ENCODE measurements at places on chromosomes 1 and 21.

DNA sequence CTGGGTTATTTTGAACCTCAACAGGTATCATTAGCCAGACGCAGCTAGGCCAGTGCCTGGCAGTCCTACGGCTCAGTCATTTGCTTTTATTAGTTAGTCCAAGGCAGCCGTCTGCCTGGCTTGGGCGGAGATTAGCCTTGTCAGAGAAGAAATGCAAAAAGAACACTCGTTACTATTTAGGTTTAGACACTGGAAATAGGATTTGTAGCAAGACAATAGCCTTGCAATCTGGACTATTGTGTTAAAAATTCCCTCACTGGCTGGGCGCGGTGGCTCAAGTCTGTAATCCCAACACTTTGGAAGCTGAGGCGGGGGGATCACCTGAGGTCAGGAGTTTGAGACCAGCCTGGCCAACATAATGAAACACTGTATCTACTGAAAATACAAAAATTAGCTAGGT, 11.0 kb upstream of the PRKCZ start:
- no peak for DNase-seq

- no peak for DNase-seq
Observed at GRCh38 chr21:45410865-45411809, 6.2 kb downstream of the COL18A1 start.

DNA sequence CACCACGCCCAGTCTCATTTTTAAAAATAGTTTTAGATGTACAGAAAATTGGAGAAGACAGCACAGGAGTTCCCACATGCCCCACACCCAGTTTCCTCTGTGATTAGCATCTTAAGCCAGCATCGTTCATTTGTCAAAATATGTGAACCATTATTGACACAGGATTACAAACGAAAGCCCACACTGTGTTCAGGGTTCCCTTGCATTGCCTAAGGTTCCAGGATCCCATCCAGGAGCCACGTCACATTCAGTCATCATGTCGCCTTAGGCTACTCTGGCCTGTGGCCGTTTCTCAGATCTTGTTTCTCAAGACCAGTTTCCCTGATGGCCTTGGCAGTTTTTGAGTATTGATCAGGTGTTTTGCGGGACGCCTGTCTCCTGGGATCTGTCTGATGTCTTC, 34.7 kb upstream of the TNFRSF1B start:
- DNase-seq: no peak

DNA sequence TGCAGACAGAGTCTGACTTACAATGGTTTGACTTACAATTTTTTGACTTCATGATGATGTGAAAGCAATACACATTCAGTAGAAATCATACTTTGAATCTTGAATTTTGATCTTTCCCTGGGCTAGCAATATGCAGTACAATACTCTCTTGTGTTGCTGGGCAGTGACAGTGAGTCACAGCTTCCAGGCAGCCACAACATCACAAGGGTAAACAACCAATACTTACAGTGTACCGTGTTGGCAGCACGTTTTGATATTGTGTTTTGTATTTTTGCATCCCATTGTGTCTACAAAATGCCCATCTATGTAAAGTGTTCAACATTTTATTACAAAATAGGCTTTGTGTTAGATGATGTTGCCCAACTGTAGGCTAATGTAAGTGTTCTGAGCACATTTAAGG, 150.9 kb downstream of the NTMT2 start:
- no peak for DNase-seq

GRCh38 chr1:228374711-228375577, 31.7 kb downstream of the TRIM11 start:
- DNase-seq: no peak

DNA sequence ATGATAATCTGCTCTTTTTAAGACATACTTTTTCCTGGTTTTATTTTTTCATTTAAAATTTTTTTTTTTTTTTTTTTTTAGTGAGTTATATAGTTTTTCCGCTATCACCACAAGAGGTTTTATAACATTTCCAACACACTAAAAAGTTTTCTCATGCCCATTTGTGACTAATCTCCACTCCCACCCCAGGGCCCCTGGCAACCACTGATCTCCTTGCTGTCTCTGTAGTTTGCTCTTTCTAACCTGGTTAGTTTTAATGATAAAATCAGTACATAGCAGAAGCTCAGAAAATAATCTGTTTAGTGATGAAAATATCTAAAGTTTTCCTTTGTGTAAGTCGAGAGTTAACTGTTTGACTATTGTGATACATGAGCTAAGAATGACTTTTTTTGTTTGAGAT, 41.8 kb downstream of the IARS2 start:
- DNase-seq: no peak

GRCh38 chr1:7621334-7622219, 149.5 kb upstream of the VAMP3 start:
- DNase-seq: peak; percentile 75

GRCh38 chr1:228998179-228998578, 262.9 kb downstream of the RHOU start:
- no peak for DNase-seq

DNA sequence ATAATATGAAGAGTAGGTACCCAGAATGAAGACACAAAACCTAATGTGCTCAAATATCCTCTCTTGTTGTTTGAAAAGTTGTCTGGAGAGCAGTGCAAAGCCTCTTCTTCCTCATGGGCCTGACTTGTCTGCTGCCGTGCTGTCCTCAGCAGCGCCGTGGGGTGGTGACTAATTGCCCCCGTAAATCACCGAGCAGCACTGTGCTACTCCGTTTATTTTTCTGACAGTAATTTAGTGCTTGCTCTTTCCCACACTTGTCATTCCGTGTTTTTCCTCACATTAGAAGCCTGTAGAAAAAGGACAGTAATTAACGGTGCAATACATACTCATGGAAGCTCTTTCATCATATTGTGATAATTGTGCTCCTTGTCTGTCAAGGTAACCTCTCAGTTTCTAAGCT, 114.8 kb upstream of the BARHL2 start:
- DNase-seq: no peak

GRCh38 chr1:88035578-88035977, 648.5 kb upstream of the PKN2 start:
- no peak for DNase-seq

DNA sequence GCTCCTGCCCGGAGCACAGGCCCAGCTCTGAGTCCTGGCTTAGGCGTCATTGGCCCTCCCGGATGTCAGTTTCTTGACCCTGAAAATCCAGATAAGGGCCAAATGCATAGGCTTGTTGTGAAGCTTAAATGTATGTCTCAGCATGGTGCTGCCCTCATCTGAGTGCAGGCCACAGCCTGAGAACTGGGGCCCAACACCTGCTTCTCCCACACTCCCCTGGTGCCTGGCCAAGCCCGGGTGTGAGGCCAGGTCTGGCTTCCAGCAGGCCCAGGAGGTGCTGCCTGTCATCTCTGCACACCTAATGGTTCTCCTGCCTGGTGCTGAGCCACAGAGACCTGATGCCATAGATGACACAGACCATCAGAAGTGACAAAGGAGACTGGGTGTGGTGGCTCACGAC, 14.0 kb downstream of the MX2 start:
- no peak for DNase-seq

DNA sequence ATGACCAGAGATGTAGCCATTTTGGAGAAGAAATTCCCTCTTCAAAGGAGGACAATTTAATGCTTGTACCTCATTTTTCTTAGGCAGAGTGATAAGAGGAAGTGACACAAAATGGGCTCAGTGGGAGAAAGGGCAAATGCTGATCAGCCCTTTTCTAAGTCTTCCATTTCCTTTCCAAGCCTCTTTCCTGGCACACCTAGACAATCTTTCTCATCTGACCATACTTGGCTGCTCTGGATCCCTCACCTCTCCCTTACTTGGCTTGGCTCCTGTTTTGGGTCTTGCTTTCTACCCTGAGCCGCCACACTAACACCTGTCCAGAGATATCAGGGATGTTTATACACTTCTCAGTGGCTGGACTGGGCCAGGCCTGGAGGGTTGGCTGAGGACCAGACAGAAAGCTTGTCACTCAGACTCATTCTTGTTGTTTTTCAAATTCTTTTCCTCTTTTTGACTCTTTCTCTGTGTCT, 13.1 kb downstream of the TXNIP start:
- DNase-seq: no peak

DNA sequence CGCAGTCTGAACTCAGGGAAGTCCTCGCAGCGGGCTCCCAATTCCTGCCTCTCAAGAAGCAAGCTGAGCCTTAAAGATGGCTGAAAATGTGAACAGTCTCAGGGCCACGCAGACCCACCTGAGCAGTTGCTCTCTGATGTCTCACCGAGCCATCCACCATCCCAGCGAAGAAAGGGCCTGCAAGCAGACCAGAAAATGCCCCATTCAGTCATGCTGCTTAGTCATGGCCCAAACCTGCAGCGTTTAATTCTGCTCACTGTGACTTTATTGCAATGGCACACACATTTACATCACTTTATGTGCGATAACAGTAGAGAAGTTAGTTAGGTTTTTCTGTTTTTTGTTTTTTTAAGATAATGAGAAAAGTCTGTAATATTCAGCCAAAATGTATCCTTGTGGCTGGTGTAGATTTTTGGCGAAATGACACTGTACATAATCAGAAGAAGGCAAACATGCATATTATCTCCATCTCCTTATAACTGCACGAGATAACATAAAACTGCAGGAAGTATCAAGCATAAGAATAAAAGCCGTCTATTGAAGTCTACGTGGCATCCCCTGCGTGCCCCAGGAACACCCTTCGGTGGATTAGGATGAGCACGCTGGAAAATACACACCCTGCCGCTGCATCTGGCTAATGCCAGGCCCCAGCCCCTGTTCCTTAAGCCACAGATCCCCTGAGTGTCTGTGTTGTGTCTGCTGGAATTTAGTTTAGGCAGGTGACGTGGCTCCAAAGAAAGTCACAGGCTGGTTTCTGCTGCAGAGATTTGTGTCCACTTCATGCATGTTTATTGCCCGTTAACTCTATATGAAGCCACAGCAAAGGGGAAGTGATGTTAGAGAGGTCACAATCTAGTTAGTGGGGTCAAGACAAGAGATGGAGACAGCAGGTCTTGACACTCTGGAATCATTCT, 119.8 kb upstream of the IRF2BP2 start:
- peak; percentile 54 for DNase-seq

GRCh38 chr1:47951026-47951425, 46.2 kb downstream of the TRABD2B start:
- no peak for DNase-seq

DNA sequence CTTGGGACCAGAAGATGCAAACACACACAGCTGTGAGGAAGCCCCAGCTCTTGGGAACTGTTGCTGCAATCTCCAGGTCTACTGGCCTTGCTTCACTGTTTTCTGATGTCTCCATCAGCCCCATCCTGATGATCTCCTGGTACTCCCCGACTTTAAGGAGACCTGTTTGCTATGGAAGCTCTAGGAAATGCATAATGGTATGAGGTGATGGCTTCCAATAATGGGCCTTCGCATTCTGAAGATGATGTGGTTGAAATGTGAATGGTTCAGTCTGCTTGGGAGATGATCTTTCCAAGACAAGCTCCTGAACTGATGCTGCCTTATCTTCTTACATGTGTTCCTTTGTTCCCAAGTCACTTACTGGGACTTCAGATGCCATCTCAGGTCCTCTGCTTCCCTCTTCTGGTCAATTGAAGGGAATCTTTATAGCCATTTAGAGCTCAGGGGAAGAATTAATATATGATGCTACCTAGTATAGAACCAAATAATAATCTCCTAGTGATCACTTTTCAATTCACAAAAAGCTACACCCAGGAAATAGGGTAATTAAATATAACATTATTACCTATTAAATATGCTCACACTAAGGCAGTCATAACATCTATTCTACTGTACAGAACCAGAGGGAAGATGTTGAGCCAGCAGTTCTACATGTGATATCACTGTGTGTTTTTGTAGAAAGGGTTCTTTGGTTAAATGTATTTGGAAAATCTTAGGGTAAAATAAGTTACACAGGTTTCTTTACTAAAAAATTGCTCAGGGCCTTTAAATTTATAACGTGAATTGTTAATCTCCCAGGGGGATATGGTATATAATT, 73.9 kb upstream of the VTCN1 start:
- peak; percentile 65 for DNase-seq

DNA sequence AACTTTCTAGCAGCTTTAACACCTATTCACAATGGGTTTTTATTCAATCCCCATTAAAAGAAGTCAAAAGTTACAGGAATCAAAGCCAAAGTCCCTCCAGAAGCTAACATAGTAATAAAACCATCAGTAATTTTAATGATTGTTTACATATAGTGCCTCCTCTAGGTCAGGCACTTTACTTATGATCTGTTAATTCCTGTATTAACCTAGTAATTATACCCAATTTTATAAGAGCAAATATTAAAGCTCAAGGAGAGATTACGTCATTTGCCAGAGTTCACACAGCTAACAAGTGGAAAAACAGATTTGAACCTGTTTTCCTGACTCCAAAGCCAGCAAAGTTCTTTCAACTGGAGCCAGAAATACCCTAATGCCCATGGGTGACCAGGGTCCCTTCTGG, 112.9 kb upstream of the F3 start:
- DNase-seq: no peak

- DNase-seq: no peak
Observed at GRCh38 chr1:211703812-211704537, 28.6 kb upstream of the NEK2 start.

DNA sequence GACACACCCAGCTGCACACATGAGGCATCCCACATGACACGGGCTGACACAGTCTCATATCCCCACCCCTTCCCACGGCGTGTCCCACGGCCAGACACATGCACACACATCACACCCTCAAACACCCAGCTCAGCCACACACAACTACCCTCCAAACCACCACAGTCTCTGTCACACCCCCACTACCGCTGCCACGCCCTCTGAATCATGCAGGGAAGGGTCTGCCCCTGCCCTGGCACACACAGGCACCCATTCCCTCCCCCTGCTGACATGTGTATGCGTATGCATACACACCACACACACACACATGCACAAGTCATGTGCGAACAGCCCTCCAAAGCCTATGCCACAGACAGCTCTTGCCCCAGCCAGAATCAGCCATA, 22.6 kb downstream of the PODN start:
- no peak for DNase-seq

- DNase-seq: no peak
Observed at GRCh38 chr1:221011145-221011544, 131.9 kb downstream of the HLX start.

GRCh38 chr1:54052431-54052933, 522 bp downstream of the TMEM59 start:
- peak; percentile 59 for DNase-seq

DNA sequence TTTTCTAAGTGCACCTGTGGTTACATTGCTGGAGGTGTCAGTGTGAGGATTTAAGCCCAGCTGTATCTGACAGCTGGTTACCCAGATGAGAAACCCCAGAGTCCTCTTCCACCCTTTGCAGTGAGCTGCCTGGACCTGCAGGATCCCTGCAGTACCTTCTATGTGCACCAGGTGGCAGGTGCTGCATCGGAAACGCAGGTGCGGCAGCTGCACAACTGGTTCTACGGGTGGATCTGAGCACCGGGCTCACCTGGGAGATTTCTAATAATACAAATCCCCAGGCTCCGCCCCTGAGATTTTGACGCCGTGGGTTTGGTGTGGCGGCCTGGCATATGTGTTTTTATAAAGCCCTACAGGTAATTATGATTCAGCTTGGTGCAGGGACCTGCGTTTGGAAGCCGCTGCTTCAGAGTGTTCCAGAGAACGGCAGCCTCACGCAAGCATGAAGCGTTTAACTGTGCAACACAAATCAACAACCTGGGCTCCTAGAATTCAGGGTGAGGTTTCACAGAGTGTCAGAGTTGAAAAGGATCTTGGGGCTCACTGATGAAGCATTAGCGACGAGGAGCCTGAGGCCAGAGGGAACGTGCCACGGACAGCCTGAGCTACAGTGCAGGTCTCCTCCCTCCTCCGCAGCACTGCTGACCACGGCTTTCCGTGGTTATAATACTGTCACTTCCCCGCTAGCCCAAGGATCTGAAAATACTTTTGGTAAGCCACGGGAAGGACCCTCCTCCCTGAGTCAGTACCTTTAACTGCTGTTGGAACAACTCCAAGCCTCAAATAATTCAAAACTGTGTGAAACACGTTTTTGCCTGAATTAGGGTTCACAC, 96.7 kb upstream of the TRABD2B start:
- peak; percentile 43 for DNase-seq

GRCh38 chr1:245800901-245801605, 646.3 kb downstream of the KIF26B start:
- DNase-seq: no peak

Data from NB4 (cell line).